AG09319 (cell line): ENCODE measurements at places on chromosomes 16 and 17.

DNA sequence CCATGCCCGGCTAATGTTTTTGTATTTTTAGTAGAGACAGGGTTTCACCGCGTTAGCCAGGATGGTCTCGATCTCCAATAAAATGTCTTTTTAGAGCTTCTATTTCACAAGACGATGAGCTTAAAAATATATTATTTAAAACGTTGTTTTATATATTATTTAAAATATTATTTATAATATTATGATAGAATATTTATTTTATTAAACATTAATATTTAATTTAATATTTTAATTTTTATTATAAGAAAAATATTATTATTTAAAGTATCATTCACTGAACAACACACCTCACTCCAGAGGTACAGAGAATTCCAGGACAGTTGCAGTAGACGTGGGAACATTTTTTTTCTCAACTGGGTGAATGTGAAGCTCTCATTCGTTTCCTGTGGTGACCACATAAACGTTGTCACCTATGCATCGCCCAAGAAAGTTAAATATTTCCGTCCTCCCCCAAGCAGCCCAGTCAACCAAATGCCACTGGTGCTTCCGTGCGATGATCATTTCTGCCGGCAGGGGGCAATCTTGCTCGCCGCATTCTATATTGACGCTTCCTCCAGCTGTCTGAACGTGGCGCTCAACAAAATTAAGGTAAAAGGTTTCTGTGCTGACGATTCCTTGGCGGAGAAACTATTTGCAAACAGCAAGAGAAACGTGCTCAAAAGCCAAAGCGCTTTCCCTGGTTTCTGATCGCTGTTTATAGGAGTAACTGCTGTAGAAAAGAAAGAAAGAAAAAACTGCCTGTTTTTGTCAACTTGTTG, 41.7 kb upstream of the PRSS54 start:
- DNase-seq = peak; percentile 20

- DNase-seq = no peak
Observed at GRCh38 chr16:87740441-87740840, 25.3 kb downstream of the KLHDC4 start.

- no peak for DNase-seq
Observed at GRCh38 chr16:2386990-2387389, 42.3 kb upstream of the CCNF start.

- no peak for DNase-seq
Observed at GRCh38 chr16:67104061-67104460, 5.7 kb upstream of the PHAF1 start.

DNA sequence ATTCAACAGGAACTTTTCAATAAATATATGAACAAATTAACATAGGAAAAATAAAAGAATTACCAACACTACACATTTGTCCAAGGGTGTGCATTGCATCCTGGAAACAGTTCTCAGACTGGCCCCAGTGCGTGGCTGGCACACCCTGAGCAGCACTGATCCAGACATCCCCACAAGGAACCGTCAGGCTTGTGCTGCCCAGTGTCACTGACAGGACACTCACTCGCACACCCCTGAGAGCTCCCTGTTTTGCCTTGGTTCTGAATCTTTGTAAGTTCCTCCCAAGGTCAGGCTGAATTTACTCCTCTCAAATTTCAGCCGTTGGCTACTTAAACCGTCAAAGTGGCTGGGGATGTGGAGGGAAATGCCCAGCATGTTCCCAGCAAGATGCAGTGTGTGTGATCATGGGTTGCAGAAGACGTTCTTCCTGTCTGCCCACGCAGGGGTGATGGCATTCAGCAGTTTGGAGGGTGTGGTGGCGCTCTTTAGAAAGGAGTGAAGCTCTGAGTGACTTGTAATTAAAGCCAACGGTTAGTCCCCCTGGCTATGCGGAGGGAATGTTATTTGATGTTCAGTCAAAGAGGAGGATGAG, 1.7 kb downstream of the MT2A start:
- no peak for DNase-seq

GRCh38 chr17:60167065-60167741, 17.4 kb downstream of the CA4 start:
- DNase-seq = no peak

DNA sequence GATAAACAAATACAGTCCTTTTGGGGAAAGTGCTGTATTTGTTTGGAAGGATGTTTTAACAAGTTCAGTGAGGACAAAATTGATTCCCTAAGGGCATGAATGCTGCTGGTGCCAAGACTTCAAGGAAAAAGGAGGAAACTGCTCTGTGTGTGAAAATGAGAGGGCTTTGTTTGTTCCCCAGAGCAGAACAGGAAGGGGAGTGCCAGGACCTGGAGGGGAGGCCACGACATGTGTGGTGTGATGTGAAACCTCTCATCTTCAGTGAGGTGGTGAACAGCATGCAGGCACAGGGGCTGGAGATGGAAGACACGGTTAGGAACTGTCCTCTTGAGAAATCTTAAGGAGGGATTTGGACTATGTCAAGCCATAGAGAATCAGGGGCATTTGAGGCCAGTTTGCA, 46.6 kb upstream of the GRIN2A start:
- DNase-seq = no peak

GRCh38 chr16:73337373-73338296, 289.7 kb upstream of the ZFHX3 start:
- no peak for DNase-seq

DNA sequence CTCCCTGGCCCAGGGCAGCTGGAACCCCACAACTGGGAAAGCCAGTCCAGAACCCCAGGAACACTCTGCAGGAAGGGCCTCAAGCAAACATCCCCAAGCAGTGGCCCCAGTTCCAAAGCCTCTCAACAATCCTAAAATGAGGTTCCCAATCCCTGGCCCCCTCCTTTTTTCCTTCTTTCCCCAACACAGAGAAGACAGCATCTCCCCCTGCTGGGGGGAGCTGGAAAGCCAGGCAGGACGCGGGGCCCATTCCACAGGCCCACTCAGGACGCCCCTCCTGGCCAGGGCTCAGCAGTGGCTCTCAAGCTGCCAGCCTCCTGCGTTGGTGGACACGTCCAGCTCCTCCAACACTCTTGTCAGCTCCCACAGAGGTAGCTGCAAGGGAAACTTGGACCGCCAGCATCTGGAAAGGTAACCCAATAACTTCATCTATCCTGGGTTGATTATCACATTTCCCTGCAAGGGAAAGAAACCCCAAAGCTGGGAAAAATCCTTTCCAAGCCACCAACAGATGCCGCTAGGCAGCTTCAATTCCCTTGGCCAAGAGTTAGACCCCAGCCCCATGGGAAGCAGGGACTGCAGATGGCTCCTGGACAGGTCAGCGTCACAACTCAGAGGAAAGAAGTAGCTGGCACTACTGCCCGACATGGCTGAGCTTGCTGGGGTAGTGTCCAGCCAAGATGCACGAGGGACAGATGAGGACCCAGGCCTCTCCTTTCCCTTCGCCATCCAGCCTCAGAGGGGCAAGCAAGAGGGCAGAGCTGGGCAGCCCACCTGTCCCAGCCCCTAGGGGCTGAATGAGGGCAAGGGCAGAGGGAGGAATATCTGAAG, 7.6 kb downstream of the HDAC5 start:
- DNase-seq = no peak

- no peak for DNase-seq
Observed at GRCh38 chr16:84404936-84405639, 36.8 kb downstream of the ATP2C2 start.

GRCh38 chr17:44283344-44284023, 15.5 kb upstream of the SLC4A1 start:
- no peak for DNase-seq

DNA sequence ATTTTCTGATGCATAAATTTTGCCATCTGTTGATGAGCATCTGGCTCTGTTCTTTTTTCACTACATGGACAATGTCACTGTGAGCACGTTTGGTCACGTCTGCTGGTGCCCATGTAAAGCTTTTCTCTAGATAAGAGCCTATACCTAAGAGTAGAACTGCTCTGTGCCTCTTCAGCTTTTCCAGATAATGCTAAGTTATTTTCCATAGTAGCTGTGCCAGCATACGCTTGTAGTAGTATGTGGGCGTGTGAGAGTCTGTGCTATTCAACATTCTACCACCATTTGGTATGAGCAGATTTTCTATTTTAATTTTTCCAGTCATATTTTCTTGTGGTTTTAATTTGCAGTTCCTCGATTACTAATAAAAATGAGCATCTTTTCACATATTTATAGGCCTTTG, 33.2 kb downstream of the VPS35L start:
- no peak for DNase-seq

- DNase-seq = no peak
Observed at GRCh38 chr17:29726715-29727252, 104.1 kb upstream of the CORO6 start.

GRCh38 chr17:75950421-75950820, 9.6 kb upstream of the FBF1 start:
- no peak for DNase-seq

GRCh38 chr16:75181630-75182029, 25.3 kb downstream of the CTRB2 start:
- DNase-seq = no peak

DNA sequence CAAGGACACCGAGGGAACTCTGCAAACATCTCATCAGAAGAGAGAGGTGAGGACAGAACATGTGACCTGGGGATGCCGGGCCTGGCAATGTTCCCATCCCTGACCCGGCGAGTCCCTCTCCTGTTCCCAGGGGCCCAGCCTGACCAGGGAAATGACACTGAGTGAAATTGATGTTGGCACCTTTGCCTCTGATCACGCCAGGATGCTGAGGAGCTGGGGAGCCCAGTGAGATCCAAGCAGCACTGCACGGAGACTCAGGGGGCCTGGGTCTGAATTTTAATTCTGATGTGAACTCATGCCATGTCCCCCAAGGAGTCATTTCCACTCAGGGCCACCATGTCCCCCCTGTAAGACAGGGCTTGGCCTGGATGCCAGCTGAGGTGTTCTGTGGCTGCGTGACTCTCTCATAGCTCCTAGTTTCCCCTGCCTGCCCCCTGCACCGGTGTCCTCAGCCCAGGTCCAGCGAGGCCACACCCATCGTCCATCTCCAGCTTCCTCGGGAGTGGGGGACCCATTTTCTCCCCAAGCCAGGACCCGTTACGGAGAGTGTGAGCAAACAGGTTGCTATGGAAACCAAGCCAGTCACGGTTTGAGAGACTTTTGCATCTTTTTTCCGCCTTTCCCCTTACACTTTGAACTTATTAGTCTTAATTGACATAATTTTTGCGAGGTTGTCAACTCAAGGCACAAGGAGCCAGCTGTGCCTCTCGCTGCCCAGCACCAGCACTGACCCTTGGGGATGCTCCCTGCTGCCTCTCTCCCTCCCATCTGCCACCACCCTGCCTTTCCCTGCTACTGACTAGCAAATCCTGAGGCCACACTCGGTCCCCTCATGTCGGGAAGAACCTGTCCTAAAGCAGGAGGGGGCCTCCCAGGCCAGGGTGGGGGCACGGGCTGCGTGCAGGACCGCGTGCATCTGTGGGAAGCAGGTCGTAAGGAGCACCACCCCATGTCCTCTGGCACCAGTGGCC, 150.0 kb downstream of the SDK2 start:
- DNase-seq = no peak

- no peak for DNase-seq
Observed at GRCh38 chr16:88055356-88055755, 104.1 kb downstream of the BANP start.

GRCh38 chr16:87569601-87570571, 32.4 kb upstream of the JPH3 start:
- no peak for DNase-seq

DNA sequence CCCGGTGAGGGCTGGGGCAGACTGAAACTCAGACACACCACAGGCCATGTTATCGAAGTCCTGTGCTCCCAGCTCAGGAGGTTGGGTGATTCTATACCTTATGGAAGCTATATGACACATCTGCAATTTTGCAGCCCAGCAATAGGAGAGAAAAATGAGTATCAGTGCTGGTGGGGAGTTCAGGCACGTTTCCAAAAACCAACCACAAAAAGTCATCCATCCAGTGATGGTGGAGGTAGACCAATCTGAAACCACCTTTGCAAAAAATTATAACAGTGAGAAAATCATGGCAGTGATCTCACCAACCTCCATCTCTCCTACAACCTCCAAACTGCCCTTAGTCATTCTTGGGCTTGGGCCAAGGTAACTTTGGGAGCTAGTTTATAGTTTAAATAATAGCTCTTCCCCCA, 327.9 kb downstream of the SLC39A11 start:
- DNase-seq = no peak

DNA sequence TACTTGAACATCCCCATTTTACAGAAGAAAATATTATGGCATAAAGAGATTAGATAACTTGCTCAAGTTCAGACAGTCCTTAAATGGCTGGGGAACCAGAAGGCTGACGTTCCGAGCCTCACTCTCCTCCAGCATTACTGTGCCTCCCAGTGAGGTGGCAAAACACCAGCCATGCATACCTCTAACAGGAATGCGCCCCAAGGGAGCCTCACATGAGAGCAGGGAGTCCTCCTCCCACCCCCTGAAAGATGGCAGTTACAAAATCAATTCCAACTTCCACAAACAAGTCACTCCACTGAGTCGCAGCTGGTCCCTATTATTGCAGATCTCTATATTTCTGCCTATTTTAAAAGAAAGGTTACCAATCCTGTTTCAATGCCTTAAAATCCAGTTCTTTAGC, 55.5 kb downstream of the ANKFY1 start:
- DNase-seq = no peak

- no peak for DNase-seq
Observed at GRCh38 chr16:76376988-76377387, 99.8 kb downstream of the CNTNAP4 start.

- no peak for DNase-seq
Observed at GRCh38 chr16:14202697-14203096, 131.6 kb downstream of the MRTFB start.

GRCh38 chr17:1808644-1809043, 21.1 kb downstream of the SMYD4 start:
- no peak for DNase-seq

DNA sequence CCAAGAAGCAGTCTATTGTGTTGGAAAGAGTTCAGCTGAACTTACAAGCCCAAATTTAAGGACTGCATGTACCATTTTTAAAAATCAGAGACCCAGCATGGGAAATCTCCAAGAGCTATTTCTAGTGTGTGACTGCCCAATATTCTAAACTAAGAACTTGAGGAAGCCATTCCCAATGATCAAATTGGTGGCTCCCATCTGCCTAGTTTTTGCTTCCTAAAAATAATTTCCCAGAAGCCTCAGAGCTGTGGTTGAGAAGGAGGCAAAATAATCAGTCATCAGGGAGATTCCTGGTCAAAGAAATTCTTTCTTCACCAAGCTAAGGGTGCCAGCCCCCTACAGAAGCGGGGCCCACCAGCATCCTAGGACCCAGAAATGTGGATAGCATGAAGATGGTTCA, 176.1 kb upstream of the CDH5 start:
- no peak for DNase-seq
